GF-D8 (cell line): ENCODE measurements at places on chromosomes 3 and 15.

- no peak for DNase-seq
Measured at GRCh38 chr3:194485468-194485880, 1.3 kb downstream of the ATP13A3 start.

- no peak for DNase-seq
Measured at GRCh38 chr3:63910891-63911290, 1.3 kb downstream of the SCAANT1 start.

- no peak for DNase-seq
Measured at GRCh38 chr3:196604548-196604947, 34.9 kb upstream of the NRROS start.

DNA sequence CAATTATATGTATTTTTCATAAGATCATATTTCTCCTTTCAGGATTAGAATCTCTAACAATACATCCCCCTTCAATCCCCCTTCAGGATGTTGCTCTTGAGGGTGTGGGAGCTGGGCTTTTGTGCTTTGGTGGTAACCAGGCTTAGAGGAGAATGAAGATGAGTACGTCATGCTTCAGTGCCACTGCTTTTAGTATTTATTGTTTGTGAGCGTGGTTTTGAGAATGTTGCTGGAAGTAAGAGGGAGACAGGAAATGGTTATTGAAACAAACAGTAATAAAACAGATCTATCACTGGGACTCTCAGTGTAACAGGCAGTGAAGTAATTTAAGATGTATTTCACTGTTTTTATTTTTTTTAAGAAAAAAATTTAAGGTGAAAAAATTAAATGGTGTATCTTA, 35.3 kb downstream of the GBE1 start:
- no peak for DNase-seq

GRCh38 chr3:43997788-43998369, 243.8 kb upstream of the TOPAZ1 start:
- no peak for DNase-seq
